ENCODE measurements at places on chromosomes 3 and 15.
A peak's percentile ranks its signal among the peaks of the same experiment; 100 is the strongest.

DNA sequence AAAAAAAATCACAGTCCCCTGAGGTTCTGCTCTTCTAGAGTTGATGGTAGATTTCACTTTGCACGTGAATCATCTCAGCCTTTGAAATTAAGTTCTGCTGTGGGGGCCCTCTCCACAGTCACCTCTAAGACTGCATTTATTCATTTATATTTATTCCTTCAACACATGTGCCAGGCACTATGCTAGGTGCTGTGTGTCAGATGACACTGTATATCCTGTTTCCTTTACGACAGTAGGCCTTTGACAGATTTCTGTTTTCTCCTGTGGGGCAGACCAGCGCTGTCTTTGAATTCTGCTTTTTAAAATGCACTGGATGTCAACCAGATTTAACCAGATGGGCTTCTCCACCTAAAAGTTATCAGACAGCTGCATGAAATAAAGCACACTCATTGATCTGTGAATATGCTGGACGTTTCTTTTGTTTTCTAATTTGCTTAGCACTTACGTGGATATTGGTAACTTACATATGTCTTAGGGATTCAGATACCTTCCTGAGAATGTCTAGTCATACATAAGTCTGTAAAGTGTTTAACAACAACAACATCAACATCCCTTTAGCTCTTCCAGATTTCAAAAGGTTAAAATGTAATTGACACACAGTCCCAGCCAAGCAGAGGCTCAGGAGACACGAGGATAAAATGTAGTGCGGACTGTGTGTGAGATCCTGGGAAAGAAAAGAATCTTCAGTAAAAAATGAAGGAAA, 525.5 kb upstream of the MCTP2 start:
- no peaks in the 10 kb centered on the region for H3K4me1 ChIP-seq
- no peaks in the 10 kb centered on the region for H3K27me3 ChIP-seq
- no peak for DNase-seq
- H3K4me3 ChIP-seq: no peak overlapping the region

DNA sequence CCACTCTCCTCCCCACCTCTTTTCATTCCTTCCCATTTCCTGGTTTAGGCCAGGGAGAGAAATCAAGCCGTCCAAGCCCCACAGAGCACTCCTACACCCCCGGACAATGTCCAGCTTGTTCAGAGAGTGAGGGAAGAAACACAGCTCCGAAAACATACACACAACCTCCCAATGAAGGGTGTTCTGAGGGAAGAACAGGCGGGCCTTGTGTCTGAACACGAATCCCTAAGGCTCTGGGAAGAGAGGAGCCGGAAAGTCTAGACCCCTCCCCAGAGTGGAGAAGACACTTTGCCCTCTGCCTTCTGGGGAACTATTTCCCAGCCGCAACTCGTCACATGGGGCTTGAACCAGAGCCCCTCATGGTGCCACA, 30.5 kb downstream of the ACAN start:
- no peak for DNase-seq
- H3K36me3 ChIP-seq: no peaks in the 10 kb centered on the region
- H3K4me1 ChIP-seq: no peaks in the 10 kb centered on the region
- no peak overlapping the region for H3K4me3 ChIP-seq

DNA sequence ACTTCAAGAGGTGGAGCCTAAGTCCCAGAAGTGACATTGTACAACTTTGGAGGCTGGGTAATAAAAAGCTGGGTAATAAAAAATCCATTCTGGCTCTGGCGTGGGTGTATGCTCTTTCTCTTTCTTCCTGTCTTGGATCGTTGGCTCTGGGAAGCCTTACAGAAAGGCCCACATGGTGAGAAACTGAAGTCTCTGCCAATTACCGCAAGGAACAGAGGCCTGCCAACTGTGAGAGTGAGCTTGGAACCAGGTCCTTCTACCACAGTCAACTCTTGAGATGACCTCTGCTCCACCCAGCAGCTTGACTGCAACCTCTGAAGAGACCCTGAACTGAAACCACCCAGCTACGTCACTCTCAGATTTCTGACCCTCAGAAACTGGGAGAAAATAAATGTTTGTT, 51.0 kb downstream of the NR2F2 start:
- no peaks in the 10 kb centered on the region for H3K27me3 ChIP-seq
- H3K36me3 ChIP-seq: no peaks in the 10 kb centered on the region
- H3K4me3 ChIP-seq: no peak overlapping the region
- no peak overlapping the region for H3K27ac ChIP-seq

DNA sequence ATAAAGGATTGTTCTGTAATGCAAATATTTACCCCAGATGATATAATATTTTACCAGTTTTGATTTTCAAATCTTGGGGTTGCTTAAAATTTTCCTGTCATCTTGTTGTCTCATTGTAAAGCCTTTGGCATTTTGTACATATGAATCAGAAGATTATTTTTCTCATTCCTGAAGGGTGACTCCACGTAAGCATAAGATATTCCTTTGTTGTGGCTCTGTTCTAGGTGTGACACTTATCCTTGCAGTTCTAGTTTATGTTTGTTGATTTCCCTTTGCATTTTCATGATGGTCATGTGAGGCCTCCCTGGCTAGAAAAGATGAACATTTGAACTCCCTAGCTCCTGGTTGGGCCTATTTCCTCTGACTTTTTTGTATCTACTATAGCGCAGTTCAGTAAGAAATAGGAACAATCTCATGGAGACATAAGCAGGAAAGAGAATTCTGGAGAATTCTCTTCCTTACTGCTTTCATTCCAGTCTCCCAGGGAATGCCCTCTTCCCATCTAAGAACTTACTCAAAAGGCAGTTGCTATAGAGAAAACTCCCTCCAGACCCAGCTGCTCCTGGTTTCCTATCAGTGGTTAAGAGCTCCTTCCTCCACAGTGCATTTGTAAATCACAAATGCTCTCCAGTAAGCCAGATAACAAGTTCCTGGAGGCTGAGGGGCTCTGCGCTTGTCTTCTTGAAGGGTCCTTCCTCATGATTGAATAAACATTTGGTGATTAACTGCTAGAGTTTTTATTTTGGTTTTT, 124.7 kb downstream of the WNT5A start:
- no peak for DNase-seq
- no peaks in the 10 kb centered on the region for H3K36me3 ChIP-seq
- no peaks in the 10 kb centered on the region for H3K4me1 ChIP-seq
- H3K4me3 ChIP-seq: no peak overlapping the region

DNA sequence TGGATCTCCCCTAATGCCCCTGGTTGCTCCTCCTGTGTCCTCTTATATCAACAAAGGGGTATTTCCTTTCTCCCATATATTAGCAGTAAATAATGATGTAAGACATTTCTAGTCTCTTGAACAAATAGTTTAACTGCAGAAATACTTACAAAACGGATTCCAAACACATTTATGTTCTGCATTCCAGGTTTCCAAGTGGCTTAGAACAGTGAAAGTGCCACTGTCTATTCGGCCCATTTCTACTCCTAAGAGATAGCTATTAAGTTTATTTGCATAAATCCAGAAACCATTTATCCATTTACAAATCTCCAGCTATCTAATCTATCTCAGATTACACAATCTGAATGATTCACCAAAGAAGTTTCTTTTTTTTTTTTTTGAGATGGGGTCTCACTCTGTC, 55.8 kb upstream of the FRMD4B start:
- H3K4me1 ChIP-seq: no peaks in the 10 kb centered on the region
- H3K36me3 ChIP-seq: no peaks in the 10 kb centered on the region

GRCh38 chr15:90986790-90987507, 7.4 kb downstream of the PRC1 start:
- H3K4me1 ChIP-seq: no peaks in the 10 kb centered on the region
- H3K27ac ChIP-seq: no peak overlapping the region
- no peaks in the 10 kb centered on the region for H3K27me3 ChIP-seq
- no peak for DNase-seq

DNA sequence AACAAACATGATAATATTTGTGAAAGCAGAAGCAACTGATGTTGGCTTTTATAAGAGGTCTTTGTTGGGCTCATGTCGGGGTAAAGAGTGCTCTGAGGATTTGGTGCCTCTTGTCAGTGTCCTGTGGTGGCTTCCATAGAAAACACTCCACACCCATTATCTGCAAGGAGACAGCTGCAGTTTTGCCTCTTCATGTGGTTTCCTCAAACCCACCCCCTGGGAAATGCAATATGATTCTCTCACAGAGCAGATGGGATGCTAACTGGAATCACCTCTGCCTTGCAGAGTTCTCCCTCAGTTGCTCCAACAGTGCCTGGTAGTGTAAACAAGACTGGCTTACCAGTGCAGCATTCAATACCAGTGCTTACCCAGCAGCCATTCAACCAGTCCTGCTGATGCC, 771.4 kb upstream of the CFAP20DC start:
- no peaks in the 10 kb centered on the region for H3K36me3 ChIP-seq
- H3K27me3 ChIP-seq: no peaks in the 10 kb centered on the region
- no peak overlapping the region for H3K4me3 ChIP-seq
- H3K4me1 ChIP-seq: peaks cover 6% of the 10 kb centered on the region
- H3K27ac ChIP-seq: no peak overlapping the region
- DNase-seq: no peak

- no peaks in the 10 kb centered on the region for H3K36me3 ChIP-seq
- H3K27ac ChIP-seq: no peak overlapping the region
- H3K4me3 ChIP-seq: no peak overlapping the region
- H3K27me3 ChIP-seq: no peaks in the 10 kb centered on the region
These were observed 5.9 kb downstream of the CYP19A1 start for GRCh38 chr15:51332206-51333147.

GRCh38 chr3:194522579-194523046, 35.8 kb upstream of the ATP13A3 start:
- no peaks in the 10 kb centered on the region for H3K27me3 ChIP-seq
- peaks cover 12% of the 10 kb centered on the region for H3K4me1 ChIP-seq
- H3K27ac ChIP-seq: peak overlapping the region; percentile 32
- no peaks in the 10 kb centered on the region for H3K36me3 ChIP-seq
- H3K4me3 ChIP-seq: no peak overlapping the region
- DNase-seq: no peak

GRCh38 chr15:61411902-61412510, 182.9 kb upstream of the RORA start:
- H3K27ac ChIP-seq: no peak overlapping the region
- DNase-seq: no peak
- H3K27me3 ChIP-seq: no peaks in the 10 kb centered on the region
- no peaks in the 10 kb centered on the region for H3K4me1 ChIP-seq

DNA sequence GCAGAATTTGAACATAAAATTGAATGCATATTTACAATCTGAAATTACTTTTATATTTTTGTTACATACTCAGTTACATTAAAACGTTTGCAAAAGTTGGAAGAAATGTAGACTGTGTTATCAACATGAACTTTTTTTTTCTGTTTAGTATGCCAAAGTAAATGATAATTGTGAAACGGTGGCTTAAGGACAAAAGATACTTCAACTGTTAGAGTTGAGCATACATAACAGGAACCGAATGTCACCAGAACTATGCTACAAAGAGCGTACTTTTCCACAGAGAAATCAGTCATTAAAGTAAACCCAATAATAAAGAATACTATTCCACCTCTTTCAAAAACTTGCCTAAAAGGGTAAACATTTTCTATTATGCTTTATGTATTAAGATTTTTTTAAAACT, 14.3 kb upstream of the DHX36 start:
- H3K4me3 ChIP-seq: no peak overlapping the region
- H3K27ac ChIP-seq: no peak overlapping the region
- peaks cover 7% of the 10 kb centered on the region for H3K27me3 ChIP-seq
- H3K4me1 ChIP-seq: no peaks in the 10 kb centered on the region

- H3K4me3 ChIP-seq: no peak overlapping the region
- H3K27ac ChIP-seq: no peak overlapping the region
- DNase-seq: no peak
These were observed 715.6 kb downstream of the ROBO1 start for GRCh38 chr3:79052054-79052681.

DNA sequence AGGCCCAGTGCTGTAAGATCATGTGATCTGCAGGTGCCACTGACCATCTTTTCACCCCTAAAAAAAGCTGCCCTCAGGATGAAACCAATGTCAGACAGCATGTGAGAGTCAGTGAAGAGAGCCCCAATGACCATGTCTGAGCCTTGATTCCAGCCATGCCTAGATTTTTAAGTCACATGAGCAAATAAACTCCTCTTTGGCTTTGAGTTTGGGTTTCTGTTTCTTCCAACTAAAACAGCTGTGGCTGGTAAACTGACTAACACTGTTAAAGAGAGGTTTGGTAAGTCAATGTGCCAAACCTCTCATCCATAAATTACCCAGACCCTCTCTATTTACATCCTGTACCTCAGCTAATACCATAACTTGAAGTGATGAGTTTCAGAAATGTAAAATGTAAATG, 8.3 kb downstream of the MYO5A start:
- no peaks in the 10 kb centered on the region for H3K36me3 ChIP-seq
- no peaks in the 10 kb centered on the region for H3K27me3 ChIP-seq
- H3K4me1 ChIP-seq: peaks cover 11% of the 10 kb centered on the region
- no peak for DNase-seq
- no peak overlapping the region for H3K27ac ChIP-seq
- no peak overlapping the region for H3K4me3 ChIP-seq

DNA sequence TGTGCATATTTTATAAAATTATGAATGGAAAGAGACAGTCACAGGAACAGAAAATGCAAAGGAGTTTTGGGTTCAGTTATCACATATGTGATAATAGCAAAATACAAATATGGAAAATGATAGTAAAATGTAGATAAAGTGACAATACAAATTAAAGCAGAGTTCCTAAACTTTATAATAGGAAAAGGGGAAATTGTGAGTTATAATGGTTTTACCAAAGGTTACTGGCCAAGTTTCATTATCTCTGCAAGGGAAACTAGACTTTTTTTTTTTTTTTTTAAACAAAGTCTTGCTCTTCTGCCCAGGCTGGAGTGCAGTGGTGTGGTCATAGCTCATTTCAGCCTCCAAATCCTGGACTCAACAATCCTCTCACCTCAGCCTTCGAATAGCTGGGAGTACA, 228.7 kb upstream of the CGNL1 start:
- no peaks in the 10 kb centered on the region for H3K36me3 ChIP-seq
- DNase-seq: no peak
- H3K4me1 ChIP-seq: peaks cover 35% of the 10 kb centered on the region

GRCh38 chr15:39580485-39581241, at the start of gene THBS1:
THBS1 (plus strand) TSS chr15:39581079; CDS start chr15:39581858, 779 bp downstream.
- peaks cover 27% of the 10 kb centered on the region for H3K36me3 ChIP-seq
- H3K27me3 ChIP-seq: peaks cover 7% of the 10 kb centered on the region
- H3K4me3 ChIP-seq: peak within 1 kb of the TSS; percentile 45
- H3K4me1 ChIP-seq: peaks cover 8% of the 10 kb centered on the region
- H3K27ac ChIP-seq: peak within 1 kb of the TSS; percentile 88

DNA sequence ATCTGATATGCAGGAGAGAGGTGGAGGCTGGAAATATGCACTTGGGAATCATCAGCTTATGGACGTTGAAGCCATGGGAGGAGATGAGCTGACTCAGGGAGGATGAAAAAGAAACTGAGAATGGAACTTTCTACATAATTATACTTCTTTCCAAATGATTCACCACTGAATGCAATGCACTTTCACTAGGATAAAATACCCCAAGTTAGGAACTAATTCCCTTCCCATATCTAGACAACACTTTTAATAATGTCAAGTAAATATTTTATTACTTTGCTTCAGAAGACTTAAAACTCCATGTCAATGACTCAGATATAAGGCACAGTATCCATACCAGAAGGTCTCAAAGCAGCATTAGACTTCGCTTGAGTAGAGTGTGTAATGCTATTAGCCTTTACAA, 24.2 kb downstream of the NPTN start:
- no peaks in the 10 kb centered on the region for H3K36me3 ChIP-seq
- H3K27ac ChIP-seq: no peak overlapping the region
